ENCODE measurements at places on chromosomes 4 and X.
A peak's percentile ranks its signal among the peaks of the same experiment; 100 is the strongest.

DNA sequence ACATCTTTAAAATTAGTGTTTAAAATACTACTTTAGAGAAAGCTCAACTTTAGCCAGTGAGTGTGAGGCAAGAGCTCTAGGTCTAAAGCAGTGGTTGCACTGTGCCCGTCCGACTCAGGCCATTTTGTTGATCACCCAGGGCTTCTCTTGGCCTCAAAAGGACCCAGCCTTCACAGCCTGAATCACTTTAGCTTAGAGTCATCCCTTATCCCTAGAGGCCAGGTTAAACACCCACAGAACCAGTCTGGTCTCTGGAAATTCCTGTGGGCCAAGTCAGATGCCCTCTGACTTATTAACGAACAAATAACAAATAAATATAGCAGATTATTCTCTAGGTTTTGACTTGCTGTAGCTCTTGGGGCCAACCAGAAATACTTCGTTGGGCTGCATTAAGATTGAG lies 102.3 kb downstream of the WWC2 start:
- peak; percentile 95 for DNase-seq

- no peak for DNase-seq
Observed at GRCh38 chr4:129220254-129220653, 124.3 kb downstream of the C4orf33 start.

- DNase-seq: no peak
Observed at GRCh38 chr4:39609454-39609931, 29.2 kb downstream of the SMIM14 start.

GRCh38 chr4:108249397-108249796 lies 80.7 kb upstream of the LEF1 start:
- no peak for DNase-seq

- DNase-seq: no peak
Observed at GRCh38 chrX:16148896-16149295, 18.4 kb upstream of the MAGEB17 start.

- no peak for DNase-seq
Observed at GRCh38 chr4:37981425-37981824, 21.2 kb downstream of the PTTG2 start.

- no peak for DNase-seq
Observed at GRCh38 chrX:25207803-25208475, 192.2 kb upstream of the ARX start.

- DNase-seq: no peak
Observed at GRCh38 chr4:101136373-101137370, 210.7 kb downstream of the PPP3CA start.

DNA sequence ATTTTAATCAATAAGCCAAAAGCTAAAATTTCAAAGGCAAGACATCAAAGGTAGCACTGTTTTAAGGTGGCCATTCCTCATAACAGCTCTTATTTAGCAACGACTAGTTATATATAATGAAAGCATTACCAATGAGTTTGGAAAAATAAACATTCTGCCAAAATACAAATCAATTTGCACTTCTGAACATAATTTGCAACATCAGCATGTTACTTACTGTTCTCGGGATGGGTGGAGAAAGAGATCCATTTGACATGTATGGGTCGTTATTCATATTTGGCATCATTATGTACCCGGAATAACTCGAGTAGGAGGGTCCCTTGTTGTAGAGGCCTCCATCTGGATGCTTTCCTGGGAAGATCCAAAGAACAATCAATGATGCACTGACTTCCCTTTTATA lies 5.4 kb downstream of the LEF1 start:
- no peak for DNase-seq

GRCh38 chr4:138085736-138086305 lies 156.3 kb downstream of the SLC7A11 start:
- DNase-seq: no peak

- no peak for DNase-seq
Observed at GRCh38 chr4:14267373-14268060, 640.0 kb upstream of the BOD1L1 start.

- DNase-seq: no peak
Observed at GRCh38 chr4:177401658-177402273, 40.5 kb downstream of the AGA start.

DNA sequence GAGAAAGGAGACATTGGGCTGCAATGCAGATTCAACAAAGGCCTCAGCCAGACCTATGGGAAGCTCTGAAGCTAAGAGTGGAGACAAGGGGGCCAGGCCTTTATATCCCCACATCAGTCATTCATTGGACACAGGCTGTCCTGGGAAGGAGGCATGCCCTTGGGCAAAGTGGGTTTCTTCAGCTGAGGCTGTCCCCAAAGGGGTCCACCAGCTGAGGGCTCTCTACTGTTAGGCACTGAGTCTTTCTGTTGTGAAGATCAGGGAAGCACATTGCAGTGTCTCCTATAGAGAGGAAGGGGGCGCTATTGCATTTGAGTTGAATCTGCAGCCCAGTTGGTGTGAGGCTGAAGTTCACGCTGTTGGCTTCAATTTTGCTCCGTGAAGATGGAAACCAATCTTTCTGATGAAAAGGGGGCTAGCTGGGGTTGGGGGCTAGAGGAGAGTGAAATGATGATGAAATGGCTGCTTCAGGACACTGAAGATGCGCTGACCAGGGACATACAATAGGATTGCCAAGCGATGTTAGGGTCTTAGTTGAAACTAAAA lies 48.0 kb downstream of the SLC25A5 start:
- DNase-seq: peak; percentile 77

- DNase-seq: no peak
Observed at GRCh38 chrX:45110494-45110893, 90.2 kb downstream of the DIPK2B start.

- DNase-seq: no peak
Observed at GRCh38 chrX:112164420-112164819, 81.8 kb upstream of the TRPC5 start.

- DNase-seq: peak; percentile 72
Observed at GRCh38 chrX:123731987-123732669, 724 bp downstream of the THOC2 start.

GRCh38 chr4:89267392-89267791 lies 40.2 kb downstream of the GPRIN3 start:
- no peak for DNase-seq

- no peak for DNase-seq
Observed at GRCh38 chrX:41684940-41685339, 3.8 kb upstream of the GPR34 start.

- peak; percentile 67 for DNase-seq
Observed at GRCh38 chr4:137390707-137391106, 141.6 kb downstream of the PCDH18 start.

DNA sequence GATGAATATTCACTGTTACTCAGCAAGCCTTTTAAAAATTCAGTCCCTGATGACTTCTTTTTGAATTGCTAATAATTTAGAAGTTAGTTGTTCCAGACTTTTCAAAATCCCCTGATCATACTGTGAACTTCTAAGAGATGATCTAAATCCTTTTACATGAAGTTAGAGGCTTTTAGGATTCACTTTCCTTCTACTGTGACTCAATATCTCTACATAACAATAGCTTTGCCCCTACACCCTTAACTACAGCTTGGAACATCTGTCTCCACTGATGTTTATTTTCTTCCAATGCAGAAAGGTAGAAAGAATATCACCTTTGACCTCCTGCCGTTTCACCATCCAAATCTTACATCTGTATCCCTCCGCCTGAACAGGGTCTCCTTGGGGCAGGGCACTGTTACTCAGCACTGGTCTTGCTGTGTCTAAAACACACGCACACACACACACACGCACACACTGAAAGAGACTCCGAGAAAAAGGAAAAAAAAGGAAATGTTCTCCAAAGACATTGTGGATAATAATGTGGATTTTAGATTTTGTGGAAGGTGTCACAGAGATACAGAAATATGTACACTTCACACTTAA lies 111.6 kb upstream of the GPRIN3 start:
- no peak for DNase-seq

GRCh38 chr4:10706236-10706635 lies 21.7 kb upstream of the CLNK start:
- DNase-seq: no peak

GRCh38 chrX:68650491-68650890 lies 3.0 kb downstream of the STARD8 start:
- DNase-seq: peak; percentile 73

DNA sequence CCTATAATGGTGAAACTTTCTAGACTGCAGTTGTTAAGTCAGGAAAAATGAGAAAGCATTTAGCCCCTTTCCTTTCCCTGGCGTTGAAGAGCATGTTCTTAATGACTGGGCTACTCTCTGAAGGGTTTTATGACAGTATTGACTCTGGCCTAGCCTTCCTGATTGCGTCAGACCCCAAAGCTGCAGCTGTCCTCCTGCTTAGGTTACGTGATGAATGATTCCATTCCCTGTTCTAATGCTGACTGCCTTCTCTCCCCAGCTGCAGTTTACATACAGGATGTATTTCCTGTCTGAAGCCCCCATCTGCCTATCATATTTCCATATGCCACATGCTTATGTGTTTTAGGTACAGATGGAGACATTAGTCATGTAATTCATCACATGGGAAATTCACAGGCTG lies 105.8 kb upstream of the EGFL6 start:
- peak; percentile 63 for DNase-seq

GRCh38 chr4:8304827-8305695 lies 35.5 kb downstream of the HTRA3 start:
- DNase-seq: no peak

GRCh38 chr4:10326075-10326474 lies 131.2 kb downstream of the ZNF518B start:
- DNase-seq: no peak

DNA sequence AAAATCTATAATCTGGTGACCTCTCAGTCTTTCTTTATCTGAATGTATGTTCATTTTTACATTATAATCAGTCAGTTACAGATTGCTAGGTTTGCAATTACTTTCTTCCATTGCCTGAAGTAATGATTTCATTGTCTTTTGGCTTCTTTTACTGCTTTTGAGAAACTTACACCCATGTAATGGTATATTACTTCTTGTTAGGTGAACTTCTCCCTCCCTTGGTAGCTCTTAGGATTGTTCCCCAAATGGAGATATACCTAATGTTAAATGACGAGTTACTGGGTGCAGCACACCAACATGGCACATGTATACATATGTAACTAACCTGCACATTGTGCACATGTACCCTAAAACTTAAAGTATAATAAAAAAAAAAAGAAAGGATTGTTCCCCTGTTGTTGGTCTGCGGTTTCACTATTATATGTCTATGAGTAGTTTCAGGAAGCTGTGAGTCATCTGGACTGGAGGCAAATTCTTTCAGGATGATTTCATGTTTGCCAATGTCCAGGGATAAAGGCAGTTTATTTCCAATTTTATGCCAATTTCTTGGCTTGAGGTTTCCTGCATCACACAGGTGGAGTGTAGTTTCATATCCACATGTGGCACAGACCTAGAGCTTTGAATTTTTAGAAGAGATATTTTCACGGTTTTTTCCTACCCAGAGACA lies 21.8 kb downstream of the SPANXC start:
- peak; percentile 70 for DNase-seq

- peak; percentile 69 for DNase-seq
Observed at GRCh38 chr4:1345903-1346780, 866 bp upstream of the UVSSA start.

GRCh38 chr4:138957302-138957701 lies 58.3 kb upstream of the NOCT start:
- no peak for DNase-seq

- DNase-seq: no peak
Observed at GRCh38 chr4:153518001-153518400, 51.8 kb downstream of the TMEM131L start.

GRCh38 chr4:90001023-90001422 lies 106.4 kb downstream of the MMRN1 start:
- DNase-seq: no peak

DNA sequence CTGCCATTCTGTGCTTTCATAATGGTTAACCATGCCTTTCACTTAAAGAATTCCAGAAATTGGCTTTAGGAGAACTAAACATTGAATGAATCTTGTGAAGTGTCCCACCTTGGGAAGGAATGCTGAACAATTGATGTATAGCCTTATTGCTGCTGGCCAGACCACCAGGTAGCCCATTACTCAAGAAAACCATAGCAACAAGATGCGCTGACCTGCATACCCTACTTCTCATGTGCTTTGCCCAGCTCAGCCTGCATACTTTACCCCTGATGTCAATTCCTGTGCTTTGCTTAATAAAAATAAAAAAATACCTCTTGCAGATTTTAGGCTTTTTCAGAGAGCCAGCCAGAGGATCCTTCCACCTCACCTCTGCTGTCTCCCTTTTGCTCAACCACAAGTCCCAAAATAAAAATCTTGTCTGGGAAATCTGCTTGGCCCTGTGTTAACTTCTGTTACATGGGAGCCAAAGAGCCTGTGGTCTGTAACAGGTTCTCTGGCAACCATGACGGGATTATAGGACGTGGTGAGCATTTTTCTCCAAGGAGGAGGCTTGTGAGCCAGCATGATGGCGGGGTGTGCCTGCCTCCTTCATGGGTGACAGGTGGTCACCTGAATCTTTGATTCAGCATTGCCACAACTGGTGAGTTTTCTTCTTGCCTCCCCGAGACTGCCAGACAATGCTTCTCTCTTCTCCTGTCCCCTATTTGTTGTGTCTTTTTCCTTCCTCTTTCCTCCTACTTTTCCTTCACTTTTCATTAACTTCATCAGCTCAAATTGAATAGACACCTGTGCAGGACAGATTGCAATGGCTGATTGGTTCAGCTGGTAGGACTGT lies 106.8 kb downstream of the ARSJ start:
- peak; percentile 49 for DNase-seq

GRCh38 chr4:143383005-143383574 lies 46.4 kb downstream of the GAB1 start:
- no peak for DNase-seq

DNA sequence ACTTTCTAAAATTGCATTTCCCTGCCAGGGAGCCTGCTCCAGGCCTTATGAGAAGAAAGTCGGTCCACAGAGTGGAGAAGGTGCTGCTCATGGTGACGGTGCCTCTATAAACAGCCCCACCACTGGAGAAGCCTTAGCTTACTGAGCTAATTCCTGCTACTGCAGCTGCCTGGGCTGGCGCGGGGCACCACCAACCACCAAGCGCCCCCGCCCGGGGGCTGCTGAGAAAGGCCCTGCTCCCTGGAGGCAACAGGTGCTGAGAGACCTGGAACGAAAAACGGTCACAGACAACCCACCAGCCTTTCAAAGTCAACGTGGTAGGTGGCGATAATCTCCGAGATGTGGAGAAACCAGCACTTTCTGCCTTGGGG lies 2.9 kb downstream of the HCFC1 start:
- DNase-seq: peak; percentile 53

GRCh38 chrX:93673056-93673868 lies at the start of gene NAP1L3:
TSS of gene NAP1L3 (minus strand) at chrX:93673578. CDS start at chrX:93673304, 274 bp downstream.
- DNase-seq: peak; percentile 84

- no peak for DNase-seq
Observed at GRCh38 chr4:15143551-15143950, 141.3 kb downstream of the CPEB2 start.

GRCh38 chrX:16804923-16805464 lies 18.7 kb downstream of the TXLNG start:
- no peak for DNase-seq

- no peak for DNase-seq
Observed at GRCh38 chr4:149121023-149121404, 678.8 kb upstream of the NR3C2 start.

Data from GM23248 (cell line).